ENCODE measurements at places on chromosomes 7 and 10.

- no peak for DNase-seq
Observed at GRCh38 chr7:100677308-100678267, 4.0 kb downstream of the GNB2 start.

- DNase-seq, result no peak
Observed at GRCh38 chr7:2566890-2567678, 8.3 kb downstream of the IQCE start.

DNA sequence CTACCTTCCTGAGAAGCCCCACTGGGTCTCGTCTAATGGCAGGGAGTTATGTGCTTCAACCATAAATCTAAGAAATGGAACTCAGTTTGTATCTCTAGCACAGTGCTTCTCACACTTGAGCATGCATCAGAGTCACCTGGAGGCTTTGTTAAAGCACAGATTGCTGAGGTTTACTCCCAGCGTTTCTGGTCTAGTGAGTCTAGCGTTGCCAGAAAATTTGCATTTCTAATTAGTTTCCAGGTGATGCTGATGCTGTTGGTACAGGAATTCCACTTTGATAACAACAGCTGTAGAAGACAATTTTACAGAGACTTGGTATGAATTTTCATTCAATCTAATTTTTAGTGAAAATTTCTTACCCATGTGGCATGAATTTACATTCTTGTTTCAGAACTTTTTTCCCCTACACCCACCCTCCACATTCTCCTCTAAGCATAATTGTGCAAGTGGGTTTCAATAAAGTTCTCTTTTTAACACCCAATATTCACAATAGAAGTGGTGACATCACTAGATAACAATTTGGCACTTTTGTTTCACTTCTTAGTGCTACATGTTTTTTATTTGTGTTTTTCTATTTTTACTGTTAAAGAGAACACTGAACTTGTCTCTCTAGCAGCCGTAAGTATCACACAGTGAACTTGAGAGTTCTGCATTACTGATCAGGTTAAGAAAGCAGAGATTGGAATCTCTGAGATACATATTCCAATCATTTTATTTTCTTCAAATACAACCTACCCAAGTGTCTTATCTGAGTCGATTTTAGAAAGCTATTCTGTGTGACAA lies 48.4 kb upstream of the BET1 start:
- no peak for DNase-seq

DNA sequence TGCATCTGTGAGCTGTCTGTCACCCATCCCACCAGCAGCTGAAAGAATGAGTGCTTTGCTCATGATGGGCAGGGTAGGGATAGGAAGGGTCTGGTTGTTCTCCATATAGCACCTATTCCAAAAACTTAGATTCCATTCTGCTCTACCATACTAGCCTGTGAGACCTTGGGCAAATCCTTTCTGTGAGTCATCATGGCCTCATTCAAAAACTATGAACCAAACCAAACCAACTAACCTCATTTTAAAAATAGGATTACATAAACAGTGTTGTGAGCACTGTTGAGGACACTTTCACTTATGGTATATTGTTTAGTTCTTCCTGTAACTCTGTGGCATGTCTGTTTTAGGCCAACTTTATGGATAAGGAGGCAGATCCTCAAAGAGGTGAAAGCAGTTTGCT lies 30.9 kb upstream of the STEAP4 start:
- DNase-seq, result no peak

DNA sequence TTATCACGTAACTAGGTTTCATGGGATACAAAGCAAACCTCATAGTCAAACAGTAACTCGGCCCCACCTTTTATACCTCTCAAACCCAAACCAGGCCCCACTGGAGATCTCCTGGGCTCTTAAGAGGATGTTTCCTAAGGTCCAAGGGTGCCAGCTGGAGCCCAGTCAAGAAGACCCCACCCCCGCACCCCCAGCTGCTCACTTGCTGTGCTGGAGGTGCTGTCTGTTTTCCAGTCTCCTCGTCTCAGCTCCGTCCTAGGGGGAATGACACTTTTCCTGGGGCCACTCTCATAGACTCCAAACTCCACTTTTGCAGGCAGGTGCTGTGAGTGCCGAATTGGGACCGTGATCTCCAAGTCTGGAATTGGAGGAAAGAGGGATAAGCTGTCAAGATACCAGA lies 22.7 kb upstream of the TM9SF3 start:
- DNase-seq, result no peak

GRCh38 chr10:129833468-129833950 lies 130.6 kb downstream of the EBF3 start:
- DNase-seq, result no peak

GRCh38 chr10:98096316-98096715 lies 38.1 kb upstream of the R3HCC1L start:
- no peak for DNase-seq

- DNase-seq, result no peak
Observed at GRCh38 chr7:22723181-22723601, 3.8 kb upstream of the IL6 start.

DNA sequence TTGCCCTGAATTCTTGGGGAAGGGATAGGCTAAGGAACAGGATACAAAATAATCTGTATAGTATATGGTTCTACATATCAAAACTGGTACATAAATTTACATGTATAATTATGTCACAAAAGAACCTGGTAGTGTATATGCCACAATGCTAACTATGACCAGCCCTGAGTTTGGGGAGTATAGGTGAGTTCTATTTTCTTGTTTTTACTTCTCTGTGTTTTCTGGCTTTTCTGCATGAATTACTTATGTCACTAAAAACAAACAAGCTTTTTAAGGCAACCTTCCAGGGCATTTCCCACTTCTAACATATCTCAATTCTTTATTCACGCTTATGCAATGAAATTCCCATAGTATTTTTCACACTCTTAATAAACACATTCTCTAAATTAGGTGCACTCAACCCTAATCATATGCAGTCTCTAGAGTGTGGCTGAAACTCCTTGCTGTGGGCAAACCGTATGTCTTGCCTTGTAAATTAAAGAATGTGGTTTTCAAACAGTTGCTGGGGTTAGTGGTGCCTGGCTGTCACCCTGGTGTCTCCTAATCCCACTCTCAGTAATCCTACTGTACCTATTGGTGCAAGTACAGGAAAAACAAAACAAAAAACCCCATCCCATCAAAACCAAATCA lies 14.0 kb upstream of the INSIG1 start:
- no peak for DNase-seq

Measured in activated naive CD8-positive, alpha-beta T cell treated with anti-CD3 and anti-CD28 coated beads, Interleukin-2, amount 50 U/mL, for 16 hours (primary cell).